ENCODE measurements at places on chromosomes 11 and 22.

DNA sequence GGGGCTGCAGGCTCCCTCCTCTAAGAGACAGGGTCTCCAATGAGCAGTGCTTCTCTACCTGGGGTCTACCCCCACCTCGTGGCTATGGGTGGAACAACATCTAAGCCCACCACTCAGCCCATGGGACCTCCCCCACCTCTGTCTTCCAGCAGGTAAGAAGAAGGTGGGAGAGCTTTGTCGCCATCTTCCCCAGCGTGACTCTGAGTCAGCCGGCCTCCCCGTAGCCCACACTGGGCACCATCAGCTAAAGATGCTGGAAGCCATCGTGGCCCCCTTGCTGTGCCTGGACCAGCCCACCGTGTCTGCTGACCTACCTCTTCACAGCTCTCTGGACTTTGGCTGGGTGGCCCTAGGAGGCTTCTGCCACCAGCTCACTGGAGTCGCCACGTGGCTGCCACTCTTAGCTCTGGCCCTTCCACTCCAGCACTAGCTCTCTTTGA lies 944 bp downstream of the C11orf86 start:
- DNase-seq = no peak

DNA sequence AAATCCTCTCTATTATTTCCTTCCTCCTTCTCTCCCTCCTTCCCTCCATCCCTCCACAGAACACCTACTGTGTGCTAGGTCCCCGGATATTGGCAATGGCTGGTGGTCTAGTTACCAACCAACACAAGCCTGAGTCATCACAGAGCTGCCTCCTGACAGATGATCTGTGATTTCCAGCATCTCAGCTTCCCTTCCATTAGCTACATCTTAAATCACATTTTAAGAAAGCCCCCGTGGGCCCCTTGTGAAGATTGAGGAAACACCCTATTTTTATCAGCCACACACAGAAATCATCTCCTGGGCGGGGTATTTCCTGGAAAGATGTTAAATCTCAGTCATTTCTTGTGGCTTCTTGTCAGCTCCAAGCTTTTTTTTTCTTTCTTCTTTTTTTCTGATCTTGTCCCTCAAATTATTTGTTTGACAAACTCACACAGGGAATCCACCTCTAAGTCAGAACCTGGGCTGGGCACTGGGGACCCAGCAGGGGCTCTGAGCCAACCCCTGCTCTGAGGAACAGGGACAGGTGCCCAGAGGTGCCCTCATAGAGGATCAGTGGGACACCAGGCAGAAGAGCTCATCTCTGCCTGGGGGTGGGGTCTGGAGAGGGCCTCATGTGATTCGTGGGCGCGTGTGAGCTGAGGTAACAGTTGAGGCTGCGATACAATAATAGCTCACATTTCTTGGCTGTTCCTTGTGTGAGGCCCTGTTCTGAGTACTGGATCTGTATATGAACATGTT lies 42.4 kb downstream of the CACNA1I start:
- DNase-seq = no peak

DNA sequence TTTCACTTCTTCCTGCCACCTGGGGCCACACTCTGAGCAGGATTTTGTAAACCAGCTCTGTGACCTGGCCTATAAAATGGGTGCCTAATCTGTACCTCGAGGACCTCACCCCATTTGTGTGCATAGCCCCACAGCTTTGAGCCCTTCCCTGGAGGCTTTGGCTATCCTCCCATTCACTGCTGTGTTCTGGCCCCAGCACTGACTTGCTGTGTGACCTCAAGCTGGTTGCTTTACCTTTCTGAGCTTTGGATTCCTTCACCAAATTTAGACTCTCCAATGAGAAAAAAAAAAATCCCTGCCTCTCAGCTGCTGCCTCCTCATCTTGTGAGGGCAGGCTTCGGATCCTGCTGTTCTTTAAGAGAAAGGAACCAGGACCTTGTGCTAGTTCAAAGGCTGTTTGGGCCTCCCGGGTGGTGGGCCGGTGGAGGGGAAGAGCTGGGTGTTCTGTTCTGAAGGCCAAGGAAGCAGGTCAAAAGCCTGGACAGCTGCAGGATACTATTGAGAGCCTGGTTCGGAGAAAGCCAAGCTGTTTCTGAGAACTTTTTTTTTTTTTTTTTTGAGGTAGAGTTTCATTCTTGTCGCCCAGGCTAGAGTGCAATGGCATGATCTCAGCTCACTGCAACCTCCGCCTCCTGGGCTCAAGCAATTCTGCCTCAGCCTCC lies 1.1 kb upstream of the PYGM start:
- DNase-seq = no peak

DNA sequence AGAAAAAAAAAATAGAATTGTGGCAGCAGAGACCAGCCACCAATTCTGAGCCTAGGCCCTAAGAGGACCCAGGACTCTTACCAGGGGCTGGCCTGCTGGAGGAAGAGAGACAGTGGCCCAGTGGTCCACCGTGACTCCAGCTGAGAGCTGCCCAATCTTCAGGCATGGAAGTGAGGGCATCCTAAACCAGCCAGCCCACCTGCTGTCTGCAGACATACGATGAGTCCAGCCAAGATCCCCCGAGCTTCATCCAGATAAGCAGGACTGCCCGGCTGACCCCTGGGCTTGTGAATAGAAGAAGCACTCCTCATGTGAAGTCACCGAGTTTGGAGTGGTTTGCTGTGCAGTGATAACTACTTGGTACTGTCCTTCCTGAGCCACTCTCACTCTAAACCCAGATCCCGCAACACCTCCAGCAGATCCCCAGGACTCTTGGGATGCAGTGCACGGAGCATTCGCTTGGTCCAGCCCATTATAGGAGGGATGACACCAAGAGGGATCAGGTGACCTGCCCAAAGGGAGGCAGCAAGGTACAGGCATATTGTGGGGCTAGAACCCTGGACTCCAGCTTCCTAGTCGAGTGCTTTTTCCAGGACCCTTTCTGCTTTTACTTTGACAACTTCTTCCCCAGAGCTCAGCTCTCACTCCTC lies 41.7 kb upstream of the FGF3 start:
- no peak for DNase-seq

GRCh38 chr11:42528911-42529310 lies 782.9 kb upstream of the API5 start:
- no peak for DNase-seq

GRCh38 chr22:43136255-43136654 lies 6.9 kb downstream of the MCAT start:
- DNase-seq = no peak

- DNase-seq = no peak
Observed at GRCh38 chr11:112524798-112525197, 264.1 kb upstream of the PLET1 start.

GRCh38 chr11:9568854-9569587 lies 4.4 kb upstream of the WEE1 start:
- DNase-seq = no peak

- DNase-seq = no peak
Observed at GRCh38 chr11:46381819-46382645, 563 bp downstream of the MDK start.

DNA sequence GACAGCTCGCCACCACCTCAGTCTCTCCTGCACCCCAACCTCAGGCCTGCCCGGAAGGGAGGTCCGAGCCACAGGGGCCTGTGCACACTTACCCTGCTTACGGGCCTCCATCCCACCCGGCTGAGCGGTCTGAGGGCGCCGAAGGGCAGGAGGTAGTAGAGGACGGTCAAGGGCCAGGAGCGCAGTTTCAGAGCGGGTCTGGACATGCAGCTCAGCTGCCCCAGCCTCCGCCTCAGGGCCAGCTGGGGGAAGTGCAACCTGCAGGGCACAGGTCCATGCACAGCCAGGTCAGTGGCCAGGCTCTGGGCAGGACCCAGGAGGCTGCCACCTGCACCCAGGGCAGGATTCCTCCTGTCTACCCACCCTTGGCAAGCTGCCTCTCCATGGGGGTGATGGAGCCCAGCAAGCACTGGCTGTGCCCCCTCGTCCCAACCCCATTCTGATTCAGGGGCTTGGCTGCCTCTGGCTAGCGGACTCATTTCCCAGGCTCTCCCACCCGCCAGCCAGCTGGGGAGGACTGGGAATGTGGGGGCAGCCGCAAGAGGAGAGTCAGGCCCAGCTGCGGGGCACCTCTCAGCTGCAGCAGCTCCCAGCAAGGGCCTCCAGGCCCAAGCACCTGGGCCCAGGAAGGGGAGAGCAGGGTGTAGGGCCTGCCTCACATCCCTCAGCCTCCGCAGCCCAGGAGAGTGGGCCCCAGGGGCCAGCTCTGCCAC lies 38.3 kb downstream of the PISD start:
- DNase-seq = no peak

- no peak for DNase-seq
Observed at GRCh38 chr11:67276781-67277230, 10.5 kb downstream of the GRK2 start.

DNA sequence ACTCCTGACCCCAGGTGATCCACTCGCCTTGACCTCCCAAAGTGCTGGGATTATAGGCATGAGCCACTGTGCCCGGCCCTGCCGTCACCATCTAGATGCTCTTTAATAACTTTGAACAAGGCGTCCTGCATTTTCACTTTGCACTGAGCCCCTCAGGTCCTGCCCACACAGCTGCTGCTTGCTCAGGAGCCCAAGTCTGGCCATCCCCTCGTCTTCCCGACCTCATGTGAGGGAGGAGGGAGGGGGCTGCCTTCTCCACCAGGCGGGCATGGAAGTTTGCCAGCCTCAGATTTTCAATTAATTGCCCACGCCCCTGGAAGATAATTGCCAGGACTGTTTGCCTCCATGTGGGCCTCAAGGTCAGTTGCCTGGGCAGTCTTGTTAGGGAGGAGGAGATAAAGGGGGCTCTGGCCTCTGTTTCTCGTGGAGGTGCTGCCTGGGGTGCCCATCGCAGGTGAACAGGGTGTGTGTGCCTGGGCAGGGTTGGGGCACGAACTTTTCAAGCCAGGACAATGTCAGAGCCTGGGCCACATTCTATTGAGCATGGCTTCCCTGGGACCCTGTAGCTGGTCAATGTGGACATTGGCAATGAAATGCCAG lies 27.9 kb upstream of the MYEOV start:
- DNase-seq = no peak

GRCh38 chr11:22510010-22510409 lies 115.6 kb downstream of the FANCF start:
- no peak for DNase-seq

DNA sequence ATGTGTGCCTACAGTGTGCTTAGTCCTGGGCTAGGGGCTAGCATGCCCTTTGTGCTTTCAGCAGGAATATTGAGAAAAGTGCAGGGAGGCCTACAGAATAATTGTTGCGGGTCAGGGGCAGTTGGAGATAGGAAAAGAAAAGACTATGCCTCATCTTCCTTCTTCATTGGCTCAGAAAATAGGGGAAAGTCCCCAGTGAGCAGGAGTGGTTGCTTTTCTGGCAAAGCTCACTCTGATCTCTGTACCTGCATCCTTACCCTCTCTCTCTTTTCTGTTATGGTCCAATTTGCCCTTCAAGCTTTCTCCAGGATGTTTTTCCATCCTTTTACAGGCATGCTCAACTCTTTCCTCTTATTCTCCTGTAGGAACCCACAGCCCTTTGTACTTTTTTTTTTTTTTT lies 29.5 kb upstream of the RRM1 start:
- DNase-seq = no peak

DNA sequence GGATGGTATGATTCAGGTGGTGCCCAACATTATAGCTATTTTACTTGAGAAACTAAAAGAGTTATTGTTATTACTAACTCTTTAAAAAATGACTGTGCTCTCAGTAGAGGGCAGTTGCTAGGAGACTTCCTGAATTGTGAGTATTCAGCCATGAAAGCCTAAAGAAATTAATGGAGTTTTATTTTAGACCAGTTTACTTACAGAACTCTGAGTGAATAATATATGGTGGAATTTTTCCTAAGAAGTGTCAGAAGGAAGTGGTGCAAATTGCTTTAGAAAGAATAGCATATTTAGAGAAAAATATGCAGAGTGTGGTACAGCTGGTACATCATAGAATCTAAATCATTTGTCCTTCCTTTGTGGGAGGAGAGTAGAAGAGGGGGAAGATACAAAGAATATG lies 689.9 kb upstream of the CCDC90B start:
- DNase-seq = no peak

DNA sequence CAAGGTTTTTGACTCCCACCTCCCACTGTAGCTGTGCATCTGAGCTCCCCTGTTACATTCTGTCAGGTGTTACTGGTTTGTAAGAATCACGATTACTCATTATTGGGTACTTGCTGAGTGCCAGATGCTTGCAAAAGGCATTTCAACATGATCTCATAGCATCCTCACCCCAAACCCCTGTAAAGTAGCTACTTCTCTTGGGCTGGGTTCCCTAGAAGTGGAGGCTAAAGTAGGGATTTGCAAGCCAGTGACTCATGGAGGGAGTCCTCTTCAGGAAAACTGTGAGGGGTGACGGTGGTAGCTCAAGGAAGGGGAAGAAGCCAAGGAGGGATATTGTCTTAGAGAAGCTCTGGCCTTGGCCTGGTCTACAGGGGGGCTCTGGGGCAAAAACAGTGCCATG lies 78.6 kb downstream of the TIMP3 start:
- no peak for DNase-seq

DNA sequence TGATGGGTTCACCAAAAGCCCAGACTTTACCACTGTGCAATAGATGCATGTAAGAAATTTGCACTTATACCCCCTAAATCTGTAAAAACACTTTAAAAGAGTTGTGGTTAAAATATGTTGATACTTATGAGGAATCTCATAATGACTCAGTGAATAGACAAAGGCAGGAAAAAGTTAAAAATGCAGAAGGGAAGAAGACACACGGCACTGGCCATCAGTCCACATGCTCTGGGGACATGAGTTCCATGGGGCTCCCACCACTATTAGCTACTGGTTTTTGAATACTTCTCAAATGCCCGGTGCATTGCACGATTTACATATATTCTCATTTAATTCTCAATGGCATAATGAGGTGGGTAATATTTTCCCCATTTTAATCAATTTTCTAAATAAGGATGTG lies 59.3 kb upstream of the BLID start:
- DNase-seq = no peak

- no peak for DNase-seq
Observed at GRCh38 chr11:115065830-115066664, 387.7 kb downstream of the NXPE2 start.

GRCh38 chr11:45607995-45608394 lies 57.4 kb downstream of the CHST1 start:
- no peak for DNase-seq

- no peak for DNase-seq
Observed at GRCh38 chr11:73201888-73202780, 15.9 kb upstream of the P2RY2 start.

GRCh38 chr22:21687685-21688259 lies 22.0 kb downstream of the PPIL2 start:
- no peak for DNase-seq

DNA sequence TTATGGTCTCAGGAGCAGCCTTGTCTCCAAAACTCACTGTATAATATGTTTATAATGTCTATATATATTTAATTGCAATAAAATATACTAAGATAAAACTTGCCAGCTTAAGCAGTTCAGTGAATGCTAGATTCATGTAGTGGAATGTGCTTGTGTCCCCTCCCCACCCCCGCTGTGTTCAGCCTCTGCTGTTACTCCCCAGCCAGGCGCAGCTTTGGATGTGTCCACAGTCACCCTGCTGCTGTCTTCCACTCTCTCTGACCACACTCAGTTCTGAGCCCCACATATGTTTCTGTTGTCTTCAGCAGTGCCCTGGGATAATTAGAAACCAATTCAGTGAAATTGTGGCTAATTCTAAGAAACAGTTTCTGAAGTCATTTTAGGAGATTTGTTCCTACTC lies 52.2 kb downstream of the PPFIA1 start:
- no peak for DNase-seq

- no peak for DNase-seq
Observed at GRCh38 chr11:61042961-61043540, 59.2 kb upstream of the CD5 start.
